ENCODE measurements at places on chromosomes 1 and 21.
A peak's percentile ranks its signal among the peaks of the same experiment; 100 is the strongest.

GRCh38 chr21:33968080-33968994, 52.7 kb upstream of the ATP5PO start:
- DNase-seq, result no peak

- DNase-seq, result no peak
These were observed 11.8 kb upstream of the RALGPS2 start for GRCh38 chr1:178713259-178713658.

GRCh38 chr1:119001181-119002027, 13.3 kb upstream of the TBX15 start:
- no peak for DNase-seq

GRCh38 chr1:97668945-97669344, 251.9 kb downstream of the DPYD start:
- DNase-seq, result no peak

DNA sequence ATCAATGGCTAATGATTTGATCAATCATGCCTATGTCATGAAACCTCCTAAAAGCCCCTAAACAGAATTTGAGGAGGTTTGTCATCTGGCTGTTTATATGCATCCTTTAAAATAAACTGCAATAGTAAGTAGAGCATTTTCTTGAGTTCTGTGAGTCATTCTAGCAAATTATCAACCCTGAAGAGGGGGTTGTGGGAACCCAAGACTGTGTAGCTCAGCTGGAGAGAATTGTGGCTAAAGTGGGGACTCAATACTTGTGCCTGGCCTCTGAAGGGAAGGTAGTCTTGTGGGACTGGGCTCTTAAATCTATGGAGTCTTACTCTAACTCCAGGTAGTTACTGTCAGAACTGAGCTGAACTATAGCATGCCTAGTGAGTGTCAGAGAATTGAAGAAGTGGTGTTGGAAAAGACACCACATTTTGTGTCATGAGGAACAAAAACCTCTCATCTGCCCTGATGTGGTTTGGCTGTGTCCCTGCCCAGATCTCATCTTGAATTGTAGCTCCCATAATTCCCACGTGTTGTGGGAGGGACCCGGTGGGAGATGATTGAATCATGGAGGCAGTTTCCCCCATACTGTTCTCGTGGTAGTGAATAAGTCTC, 402.4 kb downstream of the USH2A start:
- no peak for DNase-seq

DNA sequence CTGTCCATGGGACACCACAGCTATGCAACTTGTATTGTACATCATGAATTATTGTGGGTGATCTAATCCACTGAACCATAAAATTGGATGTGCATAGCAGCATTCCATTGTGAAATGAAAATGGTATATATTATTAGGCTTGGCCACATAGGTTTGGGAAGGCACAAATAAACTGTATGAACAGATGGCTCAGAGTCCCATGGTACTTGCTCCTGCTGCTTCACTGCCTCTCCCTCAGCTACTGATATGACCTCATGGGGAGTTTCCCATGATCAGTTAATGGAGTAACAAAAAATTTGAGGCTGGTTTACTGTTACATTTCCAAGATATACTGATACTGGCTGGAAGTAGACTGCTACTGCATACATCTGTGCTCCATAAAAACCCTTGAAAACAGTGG, 152.7 kb upstream of the NEGR1 start:
- no peak for DNase-seq

GRCh38 chr21:26836528-26836927, 8.7 kb downstream of the ADAMTS1 start:
- no peak for DNase-seq

DNA sequence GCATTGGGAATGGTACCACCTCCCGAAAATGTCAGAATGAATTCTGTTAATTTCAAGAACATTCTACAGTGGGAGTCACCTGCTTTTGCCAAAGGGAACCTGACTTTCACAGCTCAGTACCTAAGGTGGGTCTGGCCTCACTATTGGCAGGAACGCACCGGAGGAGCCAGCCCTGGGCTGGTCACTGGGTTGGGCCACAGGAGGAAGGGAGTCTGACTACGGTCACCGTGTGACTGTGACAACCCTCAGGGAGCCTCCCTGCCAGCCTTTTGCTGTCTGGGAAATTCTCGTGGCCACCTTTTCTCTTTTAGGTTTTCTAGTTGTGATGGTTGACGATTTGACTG, 2.2 kb downstream of the IL10RB start:
- DNase-seq, result no peak

DNA sequence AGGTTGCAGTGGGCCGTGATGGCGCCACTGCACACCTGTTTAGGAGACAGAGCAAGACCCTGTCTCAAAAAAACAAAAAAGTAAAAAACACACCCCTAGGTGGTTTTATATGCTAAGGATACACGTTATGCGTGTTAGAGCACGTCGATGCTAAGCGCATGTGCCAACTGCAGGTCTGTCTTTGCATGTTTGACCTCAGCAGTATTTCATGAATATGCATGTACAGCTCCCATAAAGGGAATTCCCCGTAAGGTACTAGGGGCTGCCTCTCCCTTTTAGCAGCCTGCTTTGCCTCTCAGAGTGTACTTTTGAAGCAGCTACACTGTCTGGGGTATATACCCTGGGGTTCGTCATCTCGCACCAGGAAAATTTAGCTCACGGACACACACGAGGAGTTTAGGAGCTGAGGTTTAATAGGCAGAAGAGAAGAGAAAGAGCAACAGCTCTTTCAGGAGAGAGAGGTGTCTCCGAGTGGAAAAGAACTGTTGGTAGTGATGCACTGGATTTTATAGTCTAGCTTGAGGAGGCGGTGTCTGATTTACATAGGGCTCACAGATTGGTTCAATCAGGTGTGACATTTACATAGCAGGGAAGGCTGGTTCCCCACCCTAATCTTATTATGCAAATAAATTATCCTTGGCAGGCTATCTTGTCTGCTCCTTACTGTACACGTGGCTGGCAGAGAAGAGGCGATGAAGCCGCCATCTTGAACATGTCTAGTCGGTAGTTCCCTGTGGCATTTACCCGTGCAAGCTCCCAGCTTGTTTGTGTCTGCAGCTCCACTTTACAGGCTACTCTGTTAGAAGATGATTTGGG, 4.2 kb upstream of the OTUD3 start:
- no peak for DNase-seq

DNA sequence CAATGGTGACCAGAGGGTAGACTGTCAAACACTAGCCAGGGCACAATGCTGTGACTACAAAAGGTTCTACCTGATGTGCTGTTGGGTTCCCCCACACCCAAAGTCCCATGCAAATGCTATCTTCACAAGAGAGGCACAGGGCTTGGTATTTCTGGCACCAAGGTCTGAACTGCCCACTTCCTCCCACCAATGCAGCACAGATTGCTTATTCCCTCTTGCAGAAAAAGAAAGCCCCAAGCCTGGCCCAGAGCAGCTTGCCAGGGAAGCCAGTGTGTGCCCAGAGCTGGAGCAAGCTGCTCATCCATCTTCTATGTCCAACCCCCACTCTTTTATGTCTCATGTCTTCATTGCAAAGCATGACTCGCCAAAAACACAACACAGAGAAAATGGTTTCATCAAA, 149.4 kb upstream of the CAMK1G start:
- no peak for DNase-seq

DNA sequence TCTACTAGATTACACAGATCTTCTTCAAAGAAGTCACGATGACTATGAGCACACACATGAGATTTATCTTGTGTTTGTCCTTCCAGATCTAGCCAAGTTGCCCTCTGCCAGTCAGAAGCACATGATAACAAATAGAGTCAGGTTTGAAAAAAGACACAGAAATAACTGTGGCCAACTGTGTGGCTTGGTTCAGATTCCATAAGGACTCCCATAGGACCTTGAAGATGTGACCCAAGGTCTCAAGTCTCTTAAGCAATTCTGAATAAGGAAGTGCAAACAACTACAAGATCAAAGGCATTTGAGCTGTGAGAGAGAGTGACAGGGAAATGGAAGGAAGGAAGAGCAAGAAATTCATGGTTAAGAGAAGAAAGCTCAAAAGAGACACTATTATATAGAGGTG, 194.0 kb downstream of the PLPP3 start:
- DNase-seq, result no peak

- peak; percentile 21 for DNase-seq
These were observed 780 bp downstream of the HIVEP3 start for GRCh38 chr1:41917835-41918449.

DNA sequence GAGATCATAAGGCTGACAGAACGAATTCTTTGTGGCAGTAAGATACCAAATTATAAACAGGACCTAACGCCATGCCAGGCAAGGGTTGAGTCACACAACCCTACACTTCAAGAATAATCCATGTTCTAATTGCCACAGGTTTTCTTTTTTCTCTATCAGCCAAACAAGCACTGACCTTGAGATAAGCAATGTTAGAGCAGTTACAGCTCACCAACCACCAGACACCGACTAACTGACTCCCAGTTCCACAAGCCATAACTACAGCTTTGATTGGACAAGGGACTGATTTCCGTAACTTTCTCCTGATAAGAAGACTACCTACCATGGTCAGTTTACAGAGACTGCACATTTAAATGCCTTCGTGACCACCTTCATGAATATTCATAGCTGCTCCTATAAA, 149.6 kb downstream of the PTPRU start:
- DNase-seq, result no peak

DNA sequence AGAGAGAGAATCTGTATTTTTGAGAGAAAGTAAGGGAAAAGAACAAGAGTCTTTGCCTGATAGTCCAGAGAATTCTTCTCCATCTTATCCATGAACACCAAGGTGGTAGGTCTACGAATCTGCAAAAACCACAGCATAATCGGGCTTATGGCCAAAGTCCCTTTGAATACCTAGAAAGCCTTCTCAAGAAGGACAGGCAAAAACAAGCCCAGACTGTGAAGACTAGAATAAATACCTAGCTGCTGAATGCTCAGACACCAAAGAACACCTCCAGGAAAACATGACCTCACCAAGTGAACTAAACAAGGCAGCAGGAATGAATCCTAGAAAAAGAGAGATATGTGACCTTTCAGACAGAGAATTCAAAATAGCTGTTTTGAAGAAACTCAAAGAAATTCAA, 79.2 kb downstream of the HFM1 start:
- no peak for DNase-seq

- DNase-seq, result no peak
These were observed 1.8 kb upstream of the FNDC10 start for GRCh38 chr1:1601564-1602303.

- DNase-seq, result peak; percentile 26
These were observed at the start of gene GPX7 for GRCh38 chr1:52601991-52602855. Gene GPX7, plus strand, starts transcription at chr1:52602371. Its CDS starts 39 bp downstream, at chr1:52602410.

GRCh38 chr1:87196110-87196827, 132.4 kb upstream of the LMO4 start:
- DNase-seq, result no peak

GRCh38 chr1:61836649-61837048, 94.4 kb downstream of the PATJ start:
- no peak for DNase-seq

DNA sequence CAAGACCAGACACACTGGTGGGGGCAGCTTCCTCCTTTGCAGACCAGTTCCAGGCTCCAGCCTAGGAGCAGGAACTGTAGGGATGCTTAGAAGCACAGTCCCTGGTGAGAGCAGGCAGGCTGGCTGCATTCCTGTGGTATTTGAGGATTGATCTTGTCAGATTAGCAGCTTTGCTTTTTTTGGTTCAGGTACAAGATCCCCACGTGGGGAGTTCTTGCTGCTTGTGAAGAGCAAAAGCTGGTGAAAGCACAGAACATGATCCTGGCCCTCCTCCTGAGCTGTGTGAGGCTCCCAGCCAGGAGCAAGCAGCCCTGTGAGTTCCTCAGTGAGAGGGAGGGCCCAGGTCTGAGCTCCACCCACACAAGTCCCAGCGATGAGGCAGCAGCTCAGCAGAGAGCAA, 75.3 kb upstream of the ARTN start:
- DNase-seq, result no peak

- no peak for DNase-seq
These were observed 12.0 kb upstream of the TARBP1 start for GRCh38 chr1:234490793-234491479.

DNA sequence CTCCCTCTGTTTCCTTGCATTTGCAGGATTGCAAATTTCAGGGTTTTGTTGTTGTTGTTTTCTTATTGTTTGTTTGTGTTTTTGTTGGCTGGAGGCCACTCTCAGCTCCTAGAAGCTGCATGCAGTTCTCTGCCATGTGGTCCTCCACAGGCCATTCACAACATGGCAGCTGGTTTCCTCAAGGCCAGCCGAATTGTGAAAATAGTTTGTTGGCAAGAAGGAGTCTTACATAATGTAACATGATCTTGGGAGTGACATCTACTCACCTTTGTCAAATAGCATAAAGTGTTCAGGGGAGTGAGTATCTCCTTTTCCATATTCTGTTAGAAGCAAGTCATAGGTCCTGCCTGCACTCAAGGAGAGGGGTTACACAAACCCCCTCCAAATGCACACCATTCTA, 10.6 kb upstream of the UAP1 start:
- no peak for DNase-seq

GRCh38 chr21:34880401-34880800, 168.7 kb downstream of the RUNX1 start:
- no peak for DNase-seq

DNA sequence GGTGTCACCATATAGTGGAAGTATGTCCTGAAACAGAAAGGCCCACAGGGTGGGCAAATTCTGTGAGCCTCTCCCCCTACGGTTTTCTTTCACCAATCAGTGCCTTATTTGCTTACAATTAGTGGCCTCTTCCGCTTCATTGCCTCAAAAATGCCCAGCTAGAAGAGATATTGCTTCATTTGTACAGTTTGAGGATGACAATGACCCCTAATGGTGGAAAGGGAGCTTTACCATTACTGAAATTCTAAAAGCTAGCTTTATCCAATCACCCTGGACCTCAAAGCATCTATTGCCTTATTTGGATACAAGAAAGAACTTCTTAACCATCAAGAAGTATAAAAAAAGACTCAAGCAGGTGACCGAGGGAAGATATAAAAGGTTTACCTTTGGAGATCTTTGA, 49.6 kb downstream of the LRRC71 start:
- no peak for DNase-seq

GRCh38 chr1:23628951-23629387, 62.6 kb upstream of the RPL11 start:
- no peak for DNase-seq

GRCh38 chr1:82733645-82734044, 932.9 kb downstream of the ADGRL2 start:
- DNase-seq, result no peak

- DNase-seq, result no peak
These were observed 6.9 kb downstream of the LYST start for GRCh38 chr1:235859789-235860188.

- DNase-seq, result no peak
These were observed 129.6 kb upstream of the ATP1A1 start for GRCh38 chr1:116243333-116244054.

- DNase-seq, result peak; percentile 49
These were observed 27.1 kb downstream of the ZBTB17 start for GRCh38 chr1:15948595-15949452.

- DNase-seq, result no peak
These were observed 37.9 kb downstream of the SDC3 start for GRCh38 chr1:30870656-30871055.

- DNase-seq, result peak; percentile 81
These were observed 16.3 kb upstream of the TMEM9 start for GRCh38 chr1:201170533-201171062.

- no peak for DNase-seq
These were observed 843 bp upstream of the KRTAP19-7 start for GRCh38 chr21:30561957-30562356.

- no peak for DNase-seq
These were observed 27.1 kb downstream of the MAEL start for GRCh38 chr1:167016100-167016750.
